ENCODE measurements at places on chromosomes 1 and 21.

DNA sequence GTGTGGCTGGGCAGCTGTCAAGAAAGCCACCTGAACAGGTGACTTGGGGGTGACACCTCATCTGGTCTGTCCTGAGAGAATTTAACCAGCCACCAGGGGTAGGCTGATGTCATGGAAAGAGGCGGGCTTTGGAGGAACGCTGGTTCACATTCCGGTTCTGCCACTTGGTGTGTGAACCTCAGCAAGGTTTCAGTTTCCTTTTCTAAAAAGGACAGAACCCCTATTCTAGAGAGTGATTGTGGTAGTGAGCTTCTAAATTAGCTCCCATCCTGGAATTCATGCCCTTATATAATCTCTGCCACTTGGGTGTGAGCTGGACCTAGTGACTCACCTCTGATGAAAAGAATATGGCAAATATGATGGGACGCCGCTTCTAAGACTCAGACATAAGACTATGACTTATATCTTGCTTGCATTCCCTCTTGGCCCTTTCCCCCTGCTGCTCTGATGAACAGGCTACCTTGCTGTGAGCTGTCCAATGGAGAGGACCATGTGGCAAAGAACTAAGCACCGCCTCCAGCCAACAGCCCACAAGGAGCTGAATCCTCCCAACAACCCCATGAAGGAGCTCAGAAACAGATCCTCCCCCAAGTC lies 332.1 kb downstream of the RRAGC start:
- DNase-seq: no peak

GRCh38 chr1:201941420-201942128 lies 4.8 kb downstream of the LMOD1 start:
- no peak for DNase-seq

DNA sequence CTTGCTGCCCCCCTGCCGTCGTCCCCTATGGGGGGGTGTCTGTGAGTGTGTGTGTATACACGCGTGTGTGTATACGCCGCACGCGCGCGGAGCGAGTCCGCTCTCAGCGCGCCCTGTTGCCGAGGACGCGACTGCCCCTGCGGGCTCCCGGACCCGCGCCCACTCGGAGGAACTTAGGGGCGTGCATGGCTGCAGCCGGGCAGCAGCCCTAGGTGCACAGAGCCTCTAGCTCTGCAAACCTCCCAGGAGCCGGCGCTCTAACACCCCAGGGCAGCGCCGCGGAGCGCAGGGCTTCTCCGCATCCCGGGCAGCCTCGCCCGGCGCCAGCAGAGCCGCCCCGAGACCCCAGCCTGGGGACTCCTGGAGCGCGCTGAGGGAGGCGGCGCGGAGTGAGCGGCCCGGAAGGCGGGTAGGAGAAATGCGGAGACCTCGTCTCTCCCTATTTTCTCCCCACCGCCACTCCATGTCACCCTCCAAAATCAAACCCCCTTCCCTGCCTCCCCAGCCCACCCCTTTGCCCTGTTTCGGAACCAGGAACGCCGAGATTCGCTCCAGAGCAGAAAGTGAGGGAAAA lies 574 bp downstream of the ITPKB start:
- peak; percentile 48 for DNase-seq

GRCh38 chr1:109255678-109256077 lies 6.3 kb downstream of the CELSR2 start:
- DNase-seq: no peak

DNA sequence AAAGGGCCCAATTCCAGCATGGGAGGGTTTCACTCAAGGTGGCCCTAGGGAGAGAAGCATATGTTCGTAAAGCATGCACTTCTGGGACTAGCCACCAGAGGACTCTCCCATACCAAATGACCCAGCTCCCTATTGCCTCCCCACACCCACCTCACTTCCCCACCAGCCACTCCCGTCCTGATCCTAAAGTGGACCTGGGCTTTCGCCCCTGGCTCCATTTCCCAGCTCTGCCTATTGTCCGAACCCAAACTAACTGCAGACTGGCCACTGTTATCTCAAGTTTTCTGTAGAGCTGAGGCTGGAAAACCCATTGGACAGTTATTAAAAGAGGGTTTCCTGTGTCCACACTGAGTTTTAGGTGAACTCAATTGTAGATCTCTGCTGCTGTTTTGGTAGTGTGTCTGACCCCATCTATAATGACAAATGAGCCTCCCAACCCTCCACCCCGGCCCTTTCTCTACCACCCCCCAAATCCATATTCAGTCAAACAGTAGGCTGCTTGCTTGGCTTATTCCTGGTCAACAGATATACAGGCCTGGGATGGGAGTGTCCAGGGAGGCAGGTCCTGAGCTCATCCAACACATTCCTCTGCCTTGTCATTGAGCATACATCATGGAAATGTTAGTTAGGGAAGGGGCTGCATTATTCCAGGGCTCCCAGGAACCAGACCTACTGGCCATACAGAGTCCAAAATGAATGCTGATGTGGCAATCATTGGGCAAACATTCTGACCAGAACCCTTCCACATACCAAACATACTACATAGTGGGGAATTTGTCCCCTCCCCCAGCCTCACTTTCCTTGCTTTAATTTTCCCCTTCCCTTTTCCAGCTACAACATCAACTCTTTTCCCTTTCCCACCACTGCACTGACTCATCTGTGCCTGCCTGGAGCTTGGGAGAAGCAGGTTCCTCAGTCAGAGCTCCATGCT lies 59.2 kb downstream of the ABCA4 start:
- peak; percentile 77 for DNase-seq

- DNase-seq: peak; percentile 79
These were observed 90.1 kb upstream of the IRF2BP2 start for GRCh38 chr1:234699795-234700665.

DNA sequence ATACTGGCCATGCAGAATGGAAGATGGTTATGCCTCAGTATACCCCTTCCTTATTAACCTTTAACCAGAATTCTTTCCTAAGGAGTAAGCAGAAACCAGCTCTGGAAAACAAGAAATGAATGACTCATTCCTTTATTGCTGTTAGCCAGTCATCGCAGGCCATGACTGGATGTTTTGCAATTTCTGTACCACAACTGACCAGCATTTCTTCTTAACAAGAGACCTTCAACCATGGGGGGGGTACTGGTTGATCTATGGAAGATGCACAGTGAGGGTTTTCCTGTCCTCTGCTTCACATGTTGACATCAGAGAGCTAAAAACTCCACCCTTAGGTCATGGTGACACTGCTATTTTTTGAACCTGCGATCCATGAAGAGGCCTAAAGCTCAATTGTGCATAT lies 28.0 kb upstream of the RNF2 start:
- DNase-seq: peak; percentile 94

DNA sequence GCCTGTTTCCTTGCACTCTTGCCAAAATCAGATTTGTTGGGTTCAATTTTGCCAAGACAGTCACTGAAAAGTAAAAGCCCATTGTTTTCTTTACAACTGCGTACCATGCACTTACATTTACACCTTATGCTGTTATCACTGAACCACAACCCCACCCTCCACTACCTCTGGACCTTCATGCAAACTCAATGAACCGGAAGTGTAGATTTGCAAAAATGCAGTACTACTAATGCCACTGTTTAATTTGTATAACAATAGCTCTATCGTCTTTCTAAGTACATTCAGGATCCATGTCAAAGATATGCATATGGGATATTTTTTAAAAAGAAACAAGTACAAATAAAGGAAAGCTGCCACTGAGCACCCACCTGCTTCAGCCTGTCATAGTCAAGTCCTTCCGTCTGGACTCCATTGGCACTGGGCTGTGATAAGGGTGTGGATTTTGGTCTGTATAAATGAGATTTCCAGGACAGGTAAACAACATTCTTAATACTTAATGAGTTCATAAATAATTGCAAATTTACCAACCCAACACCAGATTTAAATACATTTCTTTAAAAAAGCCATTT lies 72.9 kb upstream of the LBR start:
- no peak for DNase-seq

- DNase-seq: no peak
These were observed 7.6 kb upstream of the HJV start for GRCh38 chr1:146029117-146029516.

DNA sequence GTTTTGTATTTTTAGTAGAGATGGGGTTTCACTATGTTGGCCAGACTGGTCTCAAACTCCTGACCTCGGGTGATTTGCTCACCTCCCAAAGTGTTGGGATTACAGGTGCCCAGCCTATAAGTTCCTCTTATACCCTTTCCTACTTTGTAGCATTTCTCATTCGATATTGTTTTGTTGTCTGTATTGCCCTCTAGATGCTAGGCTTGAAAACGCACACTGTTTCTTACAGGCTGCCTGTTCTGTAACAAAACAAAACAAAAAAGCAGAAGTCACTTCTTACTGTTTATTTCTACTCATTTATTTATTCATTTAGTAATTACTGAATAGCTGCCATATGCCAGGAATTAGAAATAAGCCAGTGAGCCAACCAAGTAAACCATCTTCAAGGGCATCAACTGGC lies 136.9 kb upstream of the BMP8A start:
- DNase-seq: no peak

GRCh38 chr1:226943156-226943555 lies 3.1 kb downstream of the COQ8A start:
- DNase-seq: no peak

DNA sequence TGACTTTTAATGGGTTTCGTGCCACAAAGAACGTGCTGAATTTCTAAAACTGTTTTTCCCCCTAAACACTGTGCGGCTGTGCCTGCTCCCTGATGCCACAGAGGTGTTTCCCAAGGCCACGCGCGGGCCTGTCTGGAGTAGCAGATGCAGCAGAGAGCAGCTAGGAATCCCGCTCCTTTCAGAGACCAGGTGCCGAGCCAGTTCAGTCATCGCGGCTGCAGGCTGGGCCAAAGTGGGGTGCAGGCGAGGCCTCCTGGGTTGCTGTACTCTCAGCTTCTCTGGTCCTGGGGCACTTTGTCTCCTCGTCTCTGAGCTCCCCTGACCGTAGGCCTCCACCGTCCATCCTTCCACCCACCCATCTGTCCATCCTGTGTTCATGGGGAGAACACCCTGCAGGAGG lies 17.4 kb upstream of the DIP2A start:
- no peak for DNase-seq

- no peak for DNase-seq
These were observed 73.0 kb downstream of the ABCA4 start for GRCh38 chr1:94047949-94048348.

- no peak for DNase-seq
These were observed 1.6 kb upstream of the HPCA start for GRCh38 chr1:32884726-32885125.

- no peak for DNase-seq
These were observed 51.8 kb downstream of the MAGI3 start for GRCh38 chr1:113442131-113442530.

DNA sequence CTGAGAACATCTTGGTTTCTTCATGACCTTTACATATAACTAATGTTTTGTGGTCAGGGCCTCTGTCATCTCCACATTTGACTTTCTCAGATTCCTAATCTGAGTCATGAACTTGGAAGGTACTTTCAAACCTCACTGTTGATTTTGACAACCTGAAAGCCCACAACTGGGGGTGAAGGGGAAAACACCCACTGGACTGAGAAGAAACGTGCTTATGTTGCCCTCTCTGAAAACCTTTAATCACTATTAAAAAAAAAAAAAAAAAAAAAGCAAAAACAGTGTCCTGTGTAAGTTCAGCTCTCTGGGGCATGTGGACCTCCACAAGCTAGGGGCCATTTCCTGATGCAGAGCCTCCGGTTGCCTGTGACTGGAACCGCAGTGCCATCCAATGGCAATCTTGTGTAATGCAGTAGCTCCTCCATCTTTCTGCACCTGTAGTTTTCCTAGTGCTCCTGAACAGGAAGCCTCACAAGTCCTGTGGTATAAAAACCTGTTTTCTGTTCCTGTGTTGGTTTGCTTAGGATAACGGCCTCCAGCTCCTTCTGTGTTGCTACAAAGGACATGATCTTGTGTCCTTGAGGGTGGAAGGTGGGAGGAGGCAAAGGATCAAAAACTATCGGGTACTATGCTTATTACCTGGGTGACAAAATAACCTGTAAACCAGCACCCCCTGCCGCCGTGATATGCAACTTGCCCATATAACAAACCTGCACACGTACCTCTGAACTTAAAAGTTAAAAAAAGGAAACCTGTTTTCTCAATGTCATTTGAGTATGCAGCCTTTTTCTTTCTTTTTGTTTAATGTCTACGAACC lies 124.5 kb downstream of the ZNF648 start:
- peak; percentile 82 for DNase-seq
